Activated CD4-positive, alpha-beta T cell treated with anti-CD3 and anti-CD28 coated beads, Interleukin-2, Interleukin-6, amounts not matched to agents 100 ng/mL and 50 ng/mL, durations not matched to agents 16 hours and 8 hours (primary cell): ENCODE measurements at places on chromosomes 5 and 9.

- peak; percentile 44 for DNase-seq
These were observed 15.6 kb upstream of the IRF1 start for GRCh38 chr5:132506094-132506692.

GRCh38 chr5:115496936-115497576 lies 47.5 kb downstream of the FEM1C start:
- DNase-seq: no peak

- DNase-seq: no peak
These were observed 23.5 kb upstream of the ERAP2 start for GRCh38 chr5:96852759-96853158.

DNA sequence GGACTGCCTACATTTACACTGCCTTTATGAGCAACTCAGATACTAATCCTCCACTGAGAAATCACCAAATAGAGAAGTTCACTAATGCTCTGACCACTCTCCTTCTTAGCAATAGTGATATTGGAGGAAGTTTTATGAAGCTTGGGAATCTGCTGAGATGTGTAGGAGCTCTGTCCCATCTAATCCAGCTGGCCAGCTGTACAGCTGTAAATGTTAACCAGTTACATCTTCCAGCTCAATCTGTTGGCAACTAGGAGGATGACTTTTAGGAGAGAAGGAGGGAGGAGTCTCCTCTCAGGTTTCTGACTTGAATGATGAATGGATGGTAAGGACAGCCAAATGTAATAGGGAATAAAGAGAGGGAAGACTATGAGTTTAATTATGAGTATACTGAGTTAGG lies 36.3 kb upstream of the LRRC19 start:
- no peak for DNase-seq

GRCh38 chr5:158877124-158877581 lies 222.6 kb downstream of the EBF1 start:
- DNase-seq: no peak

- DNase-seq: no peak
These were observed 13.6 kb upstream of the COMMD10 start for GRCh38 chr5:116071211-116071610.

- no peak for DNase-seq
These were observed 41.5 kb downstream of the VAV2 start for GRCh38 chr9:133950629-133951111.

- DNase-seq: no peak
These were observed 39.7 kb downstream of the PLPP7 start for GRCh38 chr9:131329241-131329641.

DNA sequence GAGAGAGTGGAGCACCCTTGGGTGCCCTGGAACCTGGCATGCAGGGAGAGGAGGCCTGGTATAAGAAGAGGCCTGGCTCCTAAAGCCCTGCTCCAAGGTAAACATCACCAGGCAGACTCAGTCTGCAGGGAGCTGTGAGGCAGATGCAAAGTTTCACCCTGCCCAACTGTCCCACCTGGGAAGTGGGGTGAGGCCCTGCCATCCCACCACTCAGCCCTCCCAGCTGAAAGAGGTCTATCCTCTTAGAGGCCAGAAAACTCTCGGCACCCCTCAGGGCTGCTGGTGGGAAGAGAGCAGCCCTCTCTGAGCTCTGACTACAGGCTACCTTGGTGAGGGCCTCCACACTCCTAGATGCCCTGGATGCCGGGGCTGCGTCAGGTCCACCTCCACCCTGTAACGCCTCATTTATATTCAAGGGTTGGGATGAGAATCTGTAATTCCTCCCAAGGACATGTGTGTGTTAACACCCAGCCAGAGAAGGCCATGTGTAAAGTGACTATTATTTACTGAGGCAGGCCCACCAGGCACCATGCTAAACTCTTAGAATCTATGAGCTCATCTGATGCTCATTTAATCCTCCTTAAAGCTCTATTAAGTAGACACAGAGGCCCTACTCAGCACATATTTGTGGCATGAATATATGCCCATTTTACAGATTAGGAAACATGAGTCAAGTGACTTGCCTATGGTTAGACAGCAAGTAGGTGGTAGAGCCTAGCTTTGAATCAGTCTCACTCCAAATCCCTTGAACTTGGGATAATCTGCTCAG lies 205.9 kb downstream of the FSTL4 start:
- DNase-seq: no peak

DNA sequence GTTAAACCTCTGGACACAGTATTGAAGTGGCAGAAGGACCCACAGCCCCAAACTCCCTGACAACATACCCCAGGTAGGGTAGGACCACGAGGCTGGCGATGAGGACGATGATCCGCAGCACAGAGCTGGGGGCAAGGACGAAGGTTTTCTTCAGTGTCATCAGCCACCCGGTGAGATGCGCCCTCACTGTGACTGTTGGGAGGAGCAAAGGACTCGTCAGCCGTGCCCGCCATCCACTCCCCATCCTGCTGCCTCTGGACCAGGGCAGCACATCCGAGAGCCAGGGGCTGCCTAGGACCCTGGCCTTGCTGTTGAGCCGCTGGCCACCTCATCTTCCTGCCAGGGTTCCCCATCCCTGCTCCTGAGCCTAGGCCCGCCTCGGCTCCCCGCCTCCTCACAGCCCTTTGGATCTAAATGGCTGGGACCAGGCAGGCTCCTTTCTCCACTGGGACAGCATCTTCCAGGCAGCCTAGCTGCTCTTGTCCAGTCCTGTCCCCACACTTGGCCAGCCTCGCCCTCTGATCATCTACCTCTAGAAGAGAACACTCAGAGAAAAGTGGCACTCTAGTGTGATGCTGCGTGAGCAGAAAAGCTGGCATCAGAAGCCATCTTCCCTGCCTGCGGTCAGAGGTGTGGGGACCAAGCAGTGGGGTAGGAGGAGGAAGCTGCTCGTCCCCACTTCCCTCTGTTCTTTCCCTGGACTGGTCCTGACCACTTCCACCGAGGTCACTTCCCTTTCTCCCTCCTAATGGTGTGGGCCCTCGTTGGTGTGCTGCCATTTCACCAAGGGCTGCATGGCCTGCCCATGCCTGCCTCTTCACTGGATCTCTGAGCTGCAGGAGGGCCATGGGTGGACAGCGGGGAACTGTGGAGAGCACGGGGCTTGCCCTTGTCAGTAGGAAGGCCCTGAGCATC lies 49.2 kb downstream of the OTULIN start:
- DNase-seq: no peak

- DNase-seq: peak; percentile 64
These were observed 182.4 kb upstream of the OTULINL start for GRCh38 chr5:14399054-14399692.
